Esophagus squamous epithelium (tissue), 5 donors: ENCODE measurements at places on chromosomes 1 and 21.

GRCh38 chr1:53639251-53639763, 99.7 kb downstream of the GLIS1 start:
- DNase-seq, result no peak

GRCh38 chr1:156439036-156439776, 61.4 kb downstream of the MEF2D start:
- no peak for DNase-seq

DNA sequence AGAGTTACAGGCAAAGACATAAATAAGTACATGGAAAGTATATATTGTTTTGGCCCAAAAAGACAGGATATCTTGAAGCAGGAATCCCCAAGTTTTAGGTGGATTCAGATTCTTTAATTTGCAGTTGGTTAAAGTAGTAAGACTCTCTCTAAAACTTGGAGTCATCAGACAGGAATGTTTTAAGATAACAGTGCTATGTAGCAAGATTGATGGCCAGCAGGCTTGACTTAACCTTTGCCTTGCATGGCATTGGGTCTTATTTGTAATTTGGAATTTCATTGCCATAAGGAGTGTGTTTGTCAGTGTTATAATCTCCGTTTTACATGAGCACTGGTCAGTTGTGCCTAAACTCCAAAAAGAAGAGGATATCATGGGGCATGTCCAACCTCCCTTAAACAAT, 727.6 kb upstream of the CHRM3 start:
- no peak for DNase-seq

DNA sequence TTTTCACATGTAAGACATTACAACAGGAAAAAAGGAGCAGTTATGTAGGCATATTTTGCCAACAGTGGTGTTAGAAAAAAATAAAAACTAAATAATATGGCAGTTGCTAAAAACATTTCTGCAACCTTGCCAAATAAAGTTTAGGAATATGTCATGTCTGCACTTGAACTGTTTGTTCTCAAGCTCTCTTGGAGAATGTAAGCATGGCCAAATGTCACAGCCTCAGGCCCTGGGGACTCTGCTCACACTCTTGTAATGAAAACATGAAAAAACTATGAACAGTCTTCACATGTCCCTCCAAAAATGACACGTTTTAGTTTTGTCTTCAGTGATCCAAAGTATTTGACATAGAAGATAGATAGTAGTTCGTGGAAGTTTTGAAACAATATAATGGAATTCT, 753.3 kb downstream of the LTN1 start:
- no peak for DNase-seq

DNA sequence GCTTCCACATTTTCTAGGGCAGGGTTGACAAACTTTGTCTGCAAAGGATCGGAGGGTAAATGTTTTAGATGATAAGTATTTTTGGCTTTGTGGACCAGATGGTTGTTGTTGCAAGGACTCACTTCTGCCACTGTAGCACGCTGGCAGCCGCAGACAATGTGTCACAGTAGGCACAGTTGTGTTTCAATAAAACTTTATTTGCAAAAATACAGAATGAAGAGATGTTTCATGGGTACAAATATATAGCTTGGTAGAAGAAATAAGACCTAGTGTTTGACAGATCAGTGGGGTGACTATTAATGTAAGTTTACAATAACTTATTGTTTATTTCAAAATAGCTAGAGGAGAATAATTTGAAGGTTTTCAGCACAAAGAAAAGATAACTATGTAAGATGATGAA, 127.8 kb downstream of the GRIK3 start:
- DNase-seq, result no peak

DNA sequence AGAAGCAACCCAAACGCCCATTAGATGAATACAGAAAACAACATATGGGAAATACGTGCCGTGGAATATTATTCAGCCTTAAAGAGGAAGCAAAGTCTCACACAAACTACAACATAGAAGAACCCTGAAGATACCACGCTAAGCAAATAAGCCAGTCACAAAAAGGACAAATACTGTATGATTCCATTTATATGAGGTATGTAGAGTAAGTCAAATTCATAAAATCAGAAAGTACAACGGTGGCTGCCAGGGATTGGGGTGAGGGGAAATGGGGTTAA, 54.2 kb downstream of the SIPA1L2 start:
- DNase-seq, result no peak

DNA sequence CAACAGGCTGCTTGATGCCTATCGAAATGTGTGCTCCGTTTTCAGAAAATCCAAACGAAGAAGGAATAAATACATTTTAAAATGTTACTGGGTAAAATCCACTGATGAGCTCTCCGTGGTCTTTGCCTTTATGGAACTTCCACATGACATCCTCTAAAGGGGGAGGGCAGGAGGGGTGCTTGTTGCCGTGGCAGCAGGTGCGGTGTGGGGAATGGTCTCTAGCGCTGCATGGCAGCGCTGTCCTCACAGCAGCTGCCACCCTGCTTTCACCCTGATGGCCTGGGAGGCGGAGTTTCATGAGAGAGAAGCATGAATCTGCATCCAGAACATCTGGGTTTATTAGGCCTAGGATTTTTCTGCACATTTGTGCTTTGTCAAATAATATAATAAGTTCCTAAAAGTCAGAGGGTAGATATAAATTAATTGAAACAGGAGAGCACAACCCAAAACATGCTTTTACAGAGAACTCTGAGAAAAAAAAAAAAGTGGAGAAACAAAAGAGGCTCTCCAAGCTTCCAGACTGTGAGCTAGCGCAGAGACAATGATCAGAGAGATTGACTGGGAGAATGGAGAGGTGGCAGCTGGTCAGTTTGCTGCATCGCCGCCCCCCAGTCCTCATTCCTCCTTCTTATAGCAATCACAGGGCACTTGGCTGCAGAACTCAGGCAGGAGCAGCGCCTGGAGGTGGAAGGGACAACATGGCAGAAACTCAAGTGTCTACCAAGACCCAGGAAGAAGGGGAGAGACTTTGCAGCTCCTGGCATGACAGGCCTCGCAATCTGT, 228.6 kb downstream of the DSCAM start:
- no peak for DNase-seq

DNA sequence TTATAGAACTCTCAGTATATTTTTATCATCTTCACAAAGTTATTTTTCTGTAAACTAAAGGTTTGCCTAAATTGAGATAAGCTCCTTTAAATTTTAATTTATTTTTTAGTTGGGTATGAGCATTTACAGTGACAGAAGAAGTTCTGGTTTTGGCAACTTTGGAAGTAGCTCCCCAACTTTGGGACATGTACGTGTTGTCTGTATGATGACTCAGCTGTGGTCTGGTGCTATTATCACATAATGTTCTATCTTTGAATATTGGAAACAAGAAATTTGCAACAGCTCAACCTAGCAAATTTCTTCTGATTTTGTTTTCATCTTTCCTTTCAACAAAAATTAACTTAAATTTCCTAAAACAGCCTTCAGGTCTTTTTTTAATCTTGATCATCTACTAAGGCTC, 46.6 kb upstream of the C1orf105 start:
- DNase-seq, result no peak

DNA sequence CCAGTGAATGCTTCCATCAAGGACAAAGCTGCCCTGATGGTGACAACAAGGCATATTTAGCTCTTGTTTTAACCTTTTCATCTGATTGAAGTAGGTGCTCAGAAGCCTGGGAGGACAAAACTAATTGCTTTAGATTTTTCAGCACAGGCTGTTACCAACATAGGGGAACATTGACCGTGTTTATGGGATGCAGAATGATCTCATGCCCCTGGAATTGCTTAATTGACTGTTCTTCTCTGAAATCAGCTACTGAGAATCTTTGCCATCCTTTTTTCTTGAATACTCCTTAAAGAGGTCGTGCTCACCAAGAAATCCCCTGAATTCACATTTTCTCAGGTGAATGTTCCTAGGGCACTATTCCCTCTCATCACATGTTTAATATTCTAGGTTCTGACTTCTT, 95.9 kb upstream of the CCDC190 start:
- DNase-seq, result no peak

- DNase-seq, result no peak
Measured at GRCh38 chr1:89622895-89623294, 10.0 kb upstream of the LRRC8C start.

DNA sequence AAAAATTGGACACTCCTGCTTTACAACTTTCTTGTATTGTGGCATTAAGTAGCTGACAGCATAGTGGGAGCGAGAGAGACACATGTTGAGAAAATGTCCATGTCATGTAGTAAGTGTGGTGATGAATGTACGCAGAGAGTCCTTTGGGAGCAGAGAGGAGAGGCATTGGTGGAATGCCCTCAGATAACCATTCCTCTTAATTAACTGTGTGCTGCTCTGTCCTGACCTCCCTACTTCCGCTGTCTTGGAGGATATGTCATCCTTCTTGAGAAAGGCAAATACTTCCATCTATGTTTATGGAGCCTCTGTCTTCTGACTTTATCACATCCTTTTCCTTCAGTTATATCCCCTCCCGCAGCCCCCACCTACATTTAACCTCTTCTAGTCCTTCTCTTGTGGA, 38.4 kb downstream of the F3 start:
- no peak for DNase-seq

GRCh38 chr1:22917989-22918388, 54.7 kb downstream of the LACTBL1 start:
- DNase-seq, result no peak

DNA sequence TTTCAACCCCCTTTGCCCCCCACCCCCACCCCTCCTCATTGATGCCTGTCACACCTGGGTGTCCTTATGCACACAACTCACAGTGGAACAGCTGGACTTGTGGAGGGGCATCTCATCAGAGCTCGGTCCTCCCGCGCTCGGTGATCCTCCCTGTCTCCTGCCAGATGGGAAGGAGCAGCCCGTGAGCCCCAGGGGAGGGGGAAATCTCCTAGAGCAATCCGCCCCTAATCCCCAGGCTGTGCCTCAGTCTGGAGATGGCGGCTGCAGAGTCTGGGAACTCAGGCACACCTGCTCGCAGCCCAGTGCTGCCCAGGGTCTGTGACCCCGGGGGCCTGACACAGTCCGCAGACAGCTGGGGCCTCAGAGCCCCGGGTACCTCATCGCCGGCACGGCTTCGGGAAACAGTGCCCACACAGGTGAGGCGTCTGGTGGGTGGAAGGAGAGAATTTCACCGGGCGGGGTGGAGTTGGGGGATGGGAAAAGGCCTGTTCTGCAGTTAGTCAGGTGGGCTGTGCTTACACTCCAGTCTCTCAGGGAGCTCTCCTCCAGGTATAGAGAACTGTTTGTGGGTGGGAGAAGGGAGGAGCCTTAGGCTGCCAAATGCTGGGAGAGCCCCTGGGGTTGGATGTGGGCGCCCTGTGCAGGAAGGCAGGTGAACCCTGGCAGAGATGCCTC, 29.3 kb downstream of the TMCC2 start:
- no peak for DNase-seq

DNA sequence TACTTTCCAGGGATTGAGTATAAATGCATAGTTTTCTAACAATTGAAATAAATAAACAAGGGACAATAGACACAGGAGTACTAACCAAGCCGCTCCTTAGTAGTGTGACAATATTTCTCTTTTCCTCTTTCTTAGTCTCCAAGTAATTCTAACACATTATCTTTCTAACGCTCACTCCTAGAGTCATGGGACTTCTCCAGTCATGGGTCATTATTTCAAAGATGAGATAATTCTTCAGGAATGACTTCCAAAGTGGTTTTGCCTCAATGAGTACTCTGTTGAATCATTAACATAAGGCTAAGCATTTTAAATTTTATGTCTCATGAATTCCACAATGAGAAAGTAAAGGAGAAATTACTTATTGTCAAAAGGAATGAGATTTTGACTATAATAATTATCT, 605.8 kb upstream of the ADAMTS5 start:
- DNase-seq, result no peak

DNA sequence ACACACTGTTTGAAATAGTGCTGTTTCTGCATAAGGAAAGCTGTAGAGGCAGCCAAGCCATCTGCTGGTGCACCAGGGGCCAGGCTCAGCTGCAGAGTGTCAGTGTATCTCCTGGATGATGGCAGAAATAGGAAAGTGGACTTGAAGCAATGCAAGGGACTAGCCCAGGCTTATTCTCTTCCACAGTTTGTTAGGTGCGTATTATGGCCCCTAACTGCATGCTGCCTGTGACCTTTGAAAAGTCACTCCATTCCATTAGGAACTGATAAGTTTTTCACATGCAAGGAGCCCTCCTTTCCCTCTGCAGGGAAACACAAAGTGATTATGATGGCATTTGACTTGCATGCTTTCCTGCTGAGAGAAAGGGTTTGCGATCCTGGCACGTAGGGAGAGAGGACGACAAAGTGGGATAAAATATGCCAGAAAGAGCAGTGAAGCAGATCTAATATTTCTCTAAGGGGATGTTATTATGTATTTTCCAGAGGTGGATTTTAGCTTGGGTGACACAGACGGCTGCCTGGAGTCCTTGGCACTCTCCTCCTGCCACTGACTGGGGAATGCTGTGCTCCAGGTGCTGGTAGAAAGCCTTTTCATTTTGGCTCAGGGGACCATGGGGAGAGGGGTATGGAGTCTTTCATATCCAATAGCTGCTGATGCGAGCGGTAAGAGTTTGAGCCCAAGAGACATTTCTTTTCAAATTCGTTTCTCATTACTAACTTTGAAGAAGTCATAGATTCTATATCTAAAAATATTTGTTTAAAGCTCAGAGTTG, 402.1 kb upstream of the B3GALT2 start:
- DNase-seq, result no peak

- no peak for DNase-seq
Measured at GRCh38 chr1:239422818-239423217, 36.5 kb downstream of the CHRM3 start.
